ENCODE measurements at places on chromosomes 6 and 20. TPM values are rescaled to one million over a fixed set of nuclear protein-coding genes. Genes with fewer than 3 reads are reported as not detected.

WFDC5 gene
- not detected for total RNA-seq

PGC gene
- total RNA-seq = not detected

CCM2L gene
- total RNA-seq = not detected

AIF1 gene
- not detected for total RNA-seq

NKX2-2 gene
- not detected for total RNA-seq

JPH2 gene
- total RNA-seq = 10.4 TPM

POFUT1 gene
- total RNA-seq = 66.8 TPM

ADGRB3 gene
- total RNA-seq = not detected

TMEM217 gene
- 1.2 TPM for total RNA-seq

SIRPB1 gene
- 2.1 TPM for total RNA-seq

IRF4 gene
- total RNA-seq = not detected

NRSN2 gene
- total RNA-seq = 24.9 TPM

KCNB1 gene
- total RNA-seq = not detected

CLVS2 gene
- under 0.01 TPM for total RNA-seq

TNFRSF6B gene
- total RNA-seq = 95.5 TPM

NT5E gene
- 1,188 TPM for total RNA-seq

SLX4IP gene
- 3.5 TPM for total RNA-seq

METTL24 gene
- not detected for total RNA-seq

PPP1R16B gene
- total RNA-seq = 0.30 TPM

MYCT1 gene
- total RNA-seq = 0.46 TPM

CD24 gene
- 7.2 TPM for total RNA-seq

LY6G5B gene
- total RNA-seq = 2.9 TPM

ISM1 gene
- total RNA-seq = not detected

ZNF322 gene
- total RNA-seq = 19.9 TPM

CTSA gene
- 108 TPM for total RNA-seq

DUSP15 gene
- total RNA-seq = not detected

TGM3 gene
- not detected for total RNA-seq

ADAT2 gene
- total RNA-seq = 6.2 TPM

OR2H2 gene
- not detected for total RNA-seq

TNXB gene
- total RNA-seq = 0.89 TPM

NFATC2 gene
- 0.59 TPM for total RNA-seq

GATA5 gene
- not detected for total RNA-seq

PAK5 gene
- total RNA-seq = not detected

CST5 gene
- not detected for total RNA-seq

PREX1 gene
- 2.1 TPM for total RNA-seq

All from smooth muscle cell of the umbilical artery (primary cell).